ENCODE measurements at places on chromosomes 12 and 14. TPM values are rescaled to one million over a fixed set of nuclear protein-coding genes. Genes with fewer than 3 reads are reported as not detected.

Gene ERBB3
- total RNA-seq: 0.64 TPM

Gene CLIP1
- total RNA-seq: 27.9 TPM

Gene TCL1A
- total RNA-seq: not detected

Gene CIDEB
- total RNA-seq: 0.16 TPM

Gene GNB3
- total RNA-seq: 0.39 TPM

All from epithelial cell of alveolus of lung (primary cell).